ENCODE measurements at places on chromosomes 12 and 14.

- no peak for DNase-seq
Measured at GRCh38 chr14:76762411-76763095, 1.3 kb downstream of the VASH1 start.

- no peak for DNase-seq
Measured at GRCh38 chr12:55258303-55258702, 13.9 kb downstream of the OR6C74 start.

- no peak for DNase-seq
Measured at GRCh38 chr12:80776706-80777105, 60.0 kb downstream of the MYF5 start.

GRCh38 chr12:97716356-97716755 is 253.8 kb downstream of the RMST start:
- DNase-seq = no peak

DNA sequence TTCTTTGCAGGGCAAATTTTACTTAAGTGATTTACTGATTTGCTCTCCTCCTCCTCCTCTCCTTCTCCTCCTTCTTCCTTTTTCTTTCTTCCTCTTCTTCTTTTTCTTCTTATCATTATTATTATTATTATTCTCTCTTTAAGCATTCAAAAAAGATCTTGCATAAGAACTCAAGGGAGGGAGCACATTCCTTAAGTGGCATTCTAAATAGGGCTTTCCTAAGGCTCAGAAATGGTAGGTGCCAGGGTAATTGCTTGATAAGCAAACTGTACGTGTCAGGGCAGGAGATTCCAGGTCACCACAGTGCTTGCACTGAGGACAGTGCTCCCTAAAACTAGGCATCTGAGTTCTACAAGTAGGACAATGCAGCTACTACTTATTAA is 92.4 kb downstream of the SPTSSA start:
- DNase-seq = no peak

DNA sequence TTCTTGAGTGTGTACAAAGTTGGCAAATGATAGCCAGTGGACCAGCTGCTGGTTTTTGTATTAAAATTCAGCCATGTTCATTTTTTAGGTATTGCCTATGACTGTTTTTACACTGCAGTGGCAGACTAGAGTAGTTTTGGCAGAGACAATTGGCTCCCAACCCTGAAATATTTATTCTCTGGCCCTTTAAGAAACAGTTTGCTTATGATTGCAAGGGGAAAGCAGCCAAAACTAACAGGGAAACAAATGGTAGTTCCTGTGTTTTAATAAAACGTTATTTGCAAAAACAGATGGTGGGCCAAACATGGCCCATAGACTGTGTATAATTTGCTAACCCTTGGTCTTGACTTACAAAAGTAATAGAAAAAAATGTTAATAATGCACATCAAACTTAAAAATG is 110.2 kb downstream of the ALX1 start:
- no peak for DNase-seq

GRCh38 chr14:53247596-53248370 is 94.7 kb upstream of the DDHD1 start:
- DNase-seq = no peak

GRCh38 chr12:114982760-114983159 is 298.8 kb upstream of the TBX3 start:
- no peak for DNase-seq

- DNase-seq = peak; percentile 9
Measured at GRCh38 chr14:87630846-87631245, 362.1 kb downstream of the GALC start.

DNA sequence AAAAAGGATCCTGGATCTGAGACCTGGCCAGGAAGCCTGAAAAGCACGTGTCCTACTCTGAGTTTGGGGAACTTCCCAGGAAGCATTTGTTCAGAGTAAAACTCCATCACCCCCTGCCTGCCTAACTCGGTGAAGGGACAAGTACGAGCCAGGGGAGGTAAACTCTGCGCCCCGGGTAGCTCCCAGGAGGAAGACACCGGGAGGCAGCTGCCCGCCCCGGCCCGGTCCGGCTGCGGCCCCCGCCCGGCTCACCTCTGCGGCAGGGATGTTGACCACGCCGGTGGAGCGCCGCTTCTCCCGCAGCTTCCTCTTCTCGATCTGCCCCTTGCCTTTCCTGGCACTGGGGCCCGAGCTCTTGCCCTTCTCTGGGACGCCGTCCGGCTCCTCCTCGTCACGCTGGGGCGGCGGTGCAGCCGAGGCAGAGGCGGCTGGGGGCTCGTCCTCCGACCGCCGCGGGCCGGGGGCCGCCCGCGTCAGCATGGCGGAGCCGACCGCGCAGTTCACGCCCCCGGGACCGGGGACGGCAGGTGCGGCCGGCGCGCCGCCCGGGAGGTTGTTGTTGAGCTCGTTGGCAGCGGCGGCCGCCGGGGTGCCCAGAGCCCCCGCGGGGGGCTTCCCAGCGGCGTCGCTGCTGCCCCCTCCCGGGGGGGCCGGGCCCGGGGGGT is 1.2 kb downstream of the PAWR start:
- DNase-seq = peak; percentile 74

GRCh38 chr12:72133497-72134055 is 138.6 kb upstream of the TRHDE start:
- peak; percentile 24 for DNase-seq

DNA sequence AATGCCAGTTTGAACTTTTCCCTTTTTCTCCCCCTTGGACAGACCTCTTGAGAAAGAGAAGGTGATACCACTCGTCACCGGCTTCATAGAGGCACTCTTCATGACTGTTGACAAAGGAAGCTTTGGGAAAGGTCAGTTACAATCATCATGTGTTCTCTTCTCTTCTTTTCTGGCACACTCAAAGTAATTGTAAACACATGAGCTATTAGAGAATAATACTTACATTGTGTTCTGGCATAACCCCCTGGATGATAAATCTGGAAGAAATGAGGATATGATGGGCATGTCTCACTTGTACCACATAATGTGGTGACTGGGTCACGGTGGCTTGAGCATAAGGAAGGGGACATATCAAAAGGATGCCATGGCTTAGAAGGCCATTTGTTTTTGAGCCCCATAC is 20.0 kb downstream of the UTP20 start:
- DNase-seq = no peak

All from retina (tissue), 1 donor.